Naive thymus-derived CD8-positive, alpha-beta T cell (primary cell): ENCODE measurements at places on chromosomes 7 and 10.

DNA sequence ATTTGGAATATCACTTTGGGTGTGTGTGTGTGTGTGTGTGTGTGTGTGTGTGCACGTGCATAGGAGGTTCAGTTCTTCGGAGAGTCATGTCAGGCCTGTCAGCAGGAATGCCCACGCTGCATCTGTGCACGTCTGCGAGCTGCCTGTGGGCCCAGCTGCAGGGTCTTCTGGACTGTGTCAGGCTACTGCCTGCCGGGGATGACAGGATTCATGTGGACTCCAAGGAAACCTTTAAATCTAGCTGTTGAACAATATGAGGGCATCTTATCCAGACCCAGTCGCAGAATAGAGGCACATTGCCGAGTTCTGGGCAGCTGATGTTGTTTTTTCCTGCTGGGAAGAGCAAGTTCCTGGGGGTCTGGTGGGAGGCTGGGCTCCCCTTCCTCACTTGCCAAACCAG, 19.0 kb downstream of the AQP1 start:
- H3K4me3 ChIP-seq: no peak overlapping the region
- H3K36me3 ChIP-seq: no peaks in the 10 kb centered on the region
- H3K27me3 ChIP-seq: no peaks in the 10 kb centered on the region
- DNase-seq: no peak
- H3K27ac ChIP-seq: no peak overlapping the region
- no peaks in the 10 kb centered on the region for H3K4me1 ChIP-seq

DNA sequence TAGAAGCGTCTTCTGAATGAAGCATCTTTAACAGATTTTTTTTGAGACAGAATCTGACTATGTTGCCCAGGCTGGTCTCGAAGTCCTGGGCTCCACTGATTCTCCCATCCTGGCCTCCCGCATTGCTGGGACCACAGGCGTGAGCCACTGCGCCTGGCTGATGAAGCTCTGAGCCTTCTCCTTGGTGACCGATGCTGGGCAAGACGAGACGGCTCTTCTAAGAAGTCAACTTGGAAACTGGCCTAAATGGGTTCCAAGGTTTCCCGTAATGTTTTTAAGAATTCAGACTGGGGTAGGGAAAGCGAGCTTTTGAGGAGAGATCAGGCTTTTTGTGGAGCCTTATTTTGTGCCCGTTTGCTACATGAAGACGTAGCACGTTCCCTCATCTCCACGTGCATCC, 224.5 kb downstream of the ZMYND11 start:
- H3K4me3 ChIP-seq: no peak overlapping the region
- H3K4me1 ChIP-seq: no peaks in the 10 kb centered on the region
- H3K27me3 ChIP-seq: no peaks in the 10 kb centered on the region
- peaks cover 6% of the 10 kb centered on the region for H3K36me3 ChIP-seq
- peak; percentile 34 for DNase-seq
- H3K27ac ChIP-seq: no peak overlapping the region

GRCh38 chr7:145030754-145031153, 194.9 kb upstream of the TPK1 start:
- no peaks in the 10 kb centered on the region for H3K4me1 ChIP-seq
- no peak overlapping the region for H3K27ac ChIP-seq
- no peak for DNase-seq
- H3K27me3 ChIP-seq: peaks cover 10% of the 10 kb centered on the region

DNA sequence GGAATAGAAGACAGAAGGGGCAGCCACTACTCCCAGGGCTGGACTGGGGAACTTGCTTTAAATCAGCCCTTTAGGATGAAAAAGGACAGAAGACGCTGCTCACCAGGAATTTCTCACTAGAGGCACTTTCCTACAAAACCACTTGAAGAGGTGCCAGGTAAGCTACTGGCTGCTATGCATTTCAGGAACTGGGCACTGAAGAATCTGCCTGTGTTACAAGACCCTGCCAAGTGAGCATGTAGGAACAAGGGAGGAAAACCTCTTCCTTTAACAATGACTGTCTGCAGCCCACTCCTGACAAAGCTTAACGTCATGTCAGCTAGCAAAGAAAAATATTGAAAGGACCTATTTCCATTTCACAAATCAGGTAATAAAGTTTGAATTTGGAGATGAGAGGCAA, 5.8 kb upstream of the AGMO start:
- H3K4me3 ChIP-seq: no peak overlapping the region
- no peaks in the 10 kb centered on the region for H3K27me3 ChIP-seq
- no peak for DNase-seq
- no peak overlapping the region for H3K27ac ChIP-seq
- H3K36me3 ChIP-seq: no peaks in the 10 kb centered on the region

DNA sequence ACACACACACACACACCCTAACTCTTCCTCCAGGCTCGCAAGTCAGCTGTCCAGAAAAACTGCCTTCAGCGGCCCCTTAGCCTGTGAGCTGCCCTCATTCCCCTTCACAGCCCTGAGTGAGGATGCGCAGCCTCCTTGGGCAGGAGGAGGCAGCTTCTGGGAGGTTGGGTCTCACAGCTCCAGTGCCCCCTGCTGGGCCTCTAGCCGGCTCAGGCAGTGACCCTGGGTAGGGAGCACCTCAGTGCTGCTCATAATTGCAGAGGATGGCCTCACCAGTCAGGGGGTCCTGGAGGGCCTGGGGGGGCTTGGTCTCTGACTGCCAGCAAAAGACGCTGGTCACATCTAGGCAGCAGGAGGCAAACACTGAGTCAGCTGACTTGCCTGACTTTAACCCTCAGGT, 43.7 kb downstream of the ZNF273 start:
- H3K27me3 ChIP-seq: peaks cover 50% of the 10 kb centered on the region
- H3K4me3 ChIP-seq: no peak overlapping the region
- DNase-seq: no peak
- no peaks in the 10 kb centered on the region for H3K36me3 ChIP-seq

GRCh38 chr7:29573567-29573966, 9.9 kb downstream of the PRR15 start:
- no peak overlapping the region for H3K27ac ChIP-seq
- peaks cover 44% of the 10 kb centered on the region for H3K27me3 ChIP-seq
- no peak overlapping the region for H3K4me3 ChIP-seq
- no peaks in the 10 kb centered on the region for H3K36me3 ChIP-seq

GRCh38 chr10:99329304-99329553, at the start of gene CNNM1:
Gene CNNM1, plus strand, starts transcription at chr10:99329356. Its CDS starts 32 bp downstream, at chr10:99329388.
- H3K4me3 ChIP-seq: peak within 1 kb of the TSS; percentile 65
- peaks cover 5% of the 10 kb centered on the region for H3K4me1 ChIP-seq
- peaks cover 3% of the 10 kb centered on the region for H3K36me3 ChIP-seq

- no peak overlapping the region for H3K27ac ChIP-seq
- no peak overlapping the region for H3K4me3 ChIP-seq
- DNase-seq: no peak
- no peaks in the 10 kb centered on the region for H3K4me1 ChIP-seq
These were observed 211.6 kb downstream of the INHBA start for GRCh38 chr7:41491308-41491707.

DNA sequence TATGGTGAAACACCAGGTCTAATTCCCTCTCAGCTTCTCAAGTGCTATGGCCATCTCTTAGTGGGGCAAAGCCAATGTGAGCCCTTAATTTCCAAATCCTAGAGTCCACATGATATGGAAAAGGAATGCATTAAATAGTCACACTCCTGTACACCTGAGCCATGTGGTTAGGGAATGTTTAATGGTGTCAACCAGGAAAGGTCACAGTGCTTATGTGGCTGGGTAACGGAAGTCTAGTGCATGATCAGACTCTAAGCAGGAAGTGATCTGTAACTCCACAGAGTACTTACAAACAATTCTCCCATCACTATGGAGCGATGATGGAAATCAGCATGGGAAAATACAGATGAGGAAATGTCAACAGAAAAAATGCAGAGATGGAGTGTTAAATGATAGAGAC, 148.8 kb downstream of the MAGI2 start:
- H3K36me3 ChIP-seq: no peaks in the 10 kb centered on the region
- H3K27me3 ChIP-seq: no peaks in the 10 kb centered on the region
- no peak overlapping the region for H3K27ac ChIP-seq
- DNase-seq: no peak
- H3K4me3 ChIP-seq: no peak overlapping the region

- H3K4me1 ChIP-seq: no peaks in the 10 kb centered on the region
- peaks cover 17% of the 10 kb centered on the region for H3K27me3 ChIP-seq
- DNase-seq: no peak
- H3K36me3 ChIP-seq: no peaks in the 10 kb centered on the region
- H3K4me3 ChIP-seq: no peak overlapping the region
These were observed 196.1 kb downstream of the GRID1 start for GRCh38 chr10:86170255-86171108.
